Epithelial cell of proximal tubule (primary cell): ENCODE measurements at places on chromosomes 1 and 21.

DNA sequence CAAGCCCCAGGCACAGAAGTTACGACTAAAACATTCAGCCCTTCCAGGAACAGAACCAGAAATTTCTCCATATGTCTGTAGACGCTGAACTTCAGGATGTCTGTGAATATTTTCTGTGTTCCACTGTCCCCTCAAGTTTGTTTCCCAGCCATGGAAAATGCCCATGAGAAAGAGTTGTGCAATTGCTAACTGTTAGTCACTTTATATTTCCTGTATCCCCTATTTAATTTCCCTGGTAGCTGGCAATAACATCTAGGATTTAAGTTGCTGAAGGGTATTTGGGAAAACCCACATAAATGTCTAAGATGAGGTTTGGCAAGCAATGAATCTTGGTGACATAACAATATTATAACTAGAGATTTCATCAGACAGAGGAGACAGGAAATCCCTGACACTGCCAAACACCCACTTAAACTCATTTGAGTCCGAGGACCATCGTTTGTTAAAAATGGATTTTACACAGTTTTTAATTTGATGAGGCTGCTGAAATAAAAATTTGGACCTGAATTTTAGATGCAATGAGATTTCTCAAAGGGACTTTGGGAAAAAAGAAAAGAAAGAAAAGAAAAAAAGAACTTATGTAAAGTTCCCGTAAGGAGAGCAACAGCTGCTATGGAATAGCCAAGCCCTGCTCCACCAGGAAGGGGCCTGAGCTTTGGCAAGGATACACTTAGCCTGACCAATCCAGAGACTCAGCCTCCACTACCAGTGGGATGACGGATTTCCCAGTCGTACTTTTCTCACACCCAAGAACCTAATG is 21.8 kb upstream of the ERRFI1 start:
- DNase-seq: no peak

- DNase-seq: no peak
Observed at GRCh38 chr1:235998812-235999211, 66.1 kb downstream of the NID1 start.

DNA sequence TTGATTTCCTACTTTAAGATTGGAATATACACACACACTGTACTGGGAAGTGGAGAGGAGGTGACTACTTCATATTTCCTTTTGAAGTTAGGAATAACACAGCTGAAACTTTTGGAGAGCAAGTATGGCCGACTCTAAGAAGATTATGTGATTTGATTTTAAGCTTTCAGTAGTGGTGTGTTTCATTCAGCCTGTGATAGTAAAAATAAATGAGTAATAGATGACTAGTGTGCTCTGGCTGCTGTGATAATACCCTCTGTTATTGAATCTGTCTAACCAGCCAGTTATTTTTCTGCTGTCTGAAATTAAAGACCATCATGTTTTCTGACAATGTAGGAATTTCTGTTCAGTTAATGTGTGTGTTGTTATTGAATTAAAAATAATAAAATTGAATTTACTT is 48.3 kb downstream of the CTTNBP2NL start:
- DNase-seq: no peak

DNA sequence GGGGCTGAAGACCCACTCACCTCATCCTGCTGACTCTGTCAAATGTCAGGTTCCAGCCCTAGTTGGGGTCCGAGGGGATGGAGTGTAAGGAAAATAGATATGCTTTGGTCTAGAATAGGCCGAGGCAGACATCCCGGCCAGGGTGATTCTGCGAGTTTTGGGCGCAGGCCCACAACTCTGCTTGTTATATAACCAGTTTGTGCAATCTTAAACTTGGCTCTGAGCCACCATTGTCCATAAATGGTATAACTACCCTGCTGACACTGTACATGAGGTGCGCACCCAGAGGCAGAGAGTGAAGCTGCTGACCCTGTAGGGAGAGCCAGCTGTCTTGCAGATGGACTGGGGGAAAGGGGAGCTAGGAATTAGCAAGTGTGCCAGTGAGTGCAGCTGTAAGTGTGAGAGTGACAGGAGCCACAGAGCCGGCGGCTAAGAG is 1388.8 kb downstream of the AMY1C start:
- no peak for DNase-seq

- DNase-seq: no peak
Observed at GRCh38 chr1:43530483-43531106, at the start of gene PTPRF. PTPRF (plus strand) TSS chr1:43530883; CDS start chr1:43545076, 14,193 bp downstream.

DNA sequence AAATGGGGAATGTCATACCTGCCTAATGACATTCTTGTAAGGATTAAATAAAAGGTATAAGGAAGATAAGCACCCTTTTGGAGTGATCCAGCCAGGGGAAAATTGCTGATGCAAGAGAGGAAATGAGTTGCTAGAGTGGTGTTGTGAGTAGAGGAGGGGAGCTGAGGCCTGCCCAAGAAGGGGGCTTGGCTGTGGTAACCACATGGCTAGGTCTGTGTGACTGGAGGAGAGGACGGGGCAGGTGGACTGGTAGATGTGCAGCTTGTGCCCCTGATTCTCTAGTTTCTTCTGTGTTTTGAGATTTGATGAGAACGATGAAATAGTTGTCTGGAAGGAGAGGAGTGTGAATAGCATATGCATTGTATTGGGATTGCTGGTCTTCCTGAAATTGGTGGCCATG is 6.6 kb downstream of the TXLNA start:
- no peak for DNase-seq

- no peak for DNase-seq
Observed at GRCh38 chr1:42034426-42034825, 115.7 kb upstream of the HIVEP3 start.

- DNase-seq: no peak
Observed at GRCh38 chr1:171366085-171366484, 52.1 kb downstream of the FMO4 start.

DNA sequence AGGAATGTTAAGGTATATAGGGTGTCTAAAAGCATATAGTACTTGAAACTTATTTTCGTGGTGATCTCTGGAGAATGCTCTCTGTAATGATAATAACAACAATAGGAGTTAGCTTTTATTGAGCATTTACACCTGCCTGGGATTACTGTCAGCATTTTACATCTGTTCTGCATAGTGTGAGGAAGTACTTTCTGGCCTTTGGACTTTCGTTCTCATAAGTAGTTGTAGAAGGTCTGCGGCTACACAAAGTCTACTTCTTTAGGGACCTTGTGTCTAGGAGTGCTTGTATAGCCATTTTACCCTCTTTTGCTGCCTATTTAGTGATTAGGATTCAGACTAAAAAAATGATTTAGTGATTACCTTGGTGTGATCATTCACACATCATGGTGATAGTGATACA is 103.6 kb upstream of the GPR52 start:
- no peak for DNase-seq

GRCh38 chr1:38005195-38006007 is at the start of gene FHL3:
FHL3 (minus strand) TSS chr1:38005514; CDS start chr1:37999412, 6,102 bp downstream.
- DNase-seq: no peak

- no peak for DNase-seq
Observed at GRCh38 chr1:225476100-225476511, 48.3 kb upstream of the LBR start.

DNA sequence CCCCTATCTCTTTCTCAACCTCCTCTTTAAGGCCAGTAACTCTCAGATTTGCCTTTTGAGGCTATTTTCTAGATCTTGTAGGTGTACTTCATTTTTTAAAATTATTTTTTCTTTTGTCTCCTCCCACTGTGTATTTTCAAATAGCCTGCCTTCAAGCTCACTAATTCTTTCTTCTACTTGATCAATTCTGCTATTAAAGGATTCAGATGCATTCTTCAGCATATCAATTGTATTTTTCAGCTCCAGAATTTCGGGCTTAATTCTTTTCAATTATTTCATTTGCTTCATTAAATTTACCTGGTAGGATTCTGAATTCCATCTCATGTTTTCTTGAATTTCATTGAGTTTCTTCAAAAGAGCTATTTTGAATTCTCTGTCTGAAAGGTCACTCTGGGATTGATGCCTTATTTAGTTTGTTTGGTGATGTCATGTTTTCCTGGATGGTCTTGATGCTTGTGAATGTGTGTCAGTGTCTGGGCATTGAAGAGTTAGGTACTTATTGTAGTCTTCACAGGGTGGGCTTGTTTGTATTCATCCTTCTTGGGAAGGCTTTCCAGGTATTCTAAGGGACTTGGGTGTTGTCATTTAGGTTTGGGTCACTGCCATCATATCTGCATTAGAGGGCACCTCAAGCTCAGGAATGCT is 3.6 kb upstream of the HHAT start:
- no peak for DNase-seq
